ENCODE measurements at places on chromosomes 5 and 9. TPM values are rescaled to one million over a fixed set of nuclear protein-coding genes. Genes with fewer than 3 reads are reported as not detected.

The C5orf46 gene
- polyA plus RNA-seq, result 7.9 TPM

DNA sequence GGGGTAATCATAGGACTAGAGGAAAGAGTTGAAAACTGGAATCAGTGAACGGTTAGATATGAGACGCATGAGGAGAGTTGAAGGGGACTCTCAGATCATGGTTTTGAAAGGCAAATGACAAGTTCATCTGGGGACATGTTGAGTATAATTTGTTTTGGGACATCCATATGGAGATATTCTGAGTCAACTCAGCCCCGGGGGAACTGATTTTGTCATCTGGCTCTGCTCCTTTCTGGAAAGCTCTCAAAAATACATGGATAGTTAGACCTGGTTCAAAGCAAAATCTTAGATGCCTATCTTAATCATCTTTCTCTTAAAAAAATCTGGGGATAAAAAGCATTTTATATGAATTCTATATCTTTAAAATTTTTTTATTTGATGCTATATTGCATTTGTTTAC, 161.2 kb downstream of the SNX18 start:
- no peak for DNase-seq

GRCh38 chr5:2110137-2110933, 227.6 kb upstream of the IRX4 start:
- DNase-seq, result no peak

The ROR2 gene
- 0.23 TPM for polyA plus RNA-seq

DNA sequence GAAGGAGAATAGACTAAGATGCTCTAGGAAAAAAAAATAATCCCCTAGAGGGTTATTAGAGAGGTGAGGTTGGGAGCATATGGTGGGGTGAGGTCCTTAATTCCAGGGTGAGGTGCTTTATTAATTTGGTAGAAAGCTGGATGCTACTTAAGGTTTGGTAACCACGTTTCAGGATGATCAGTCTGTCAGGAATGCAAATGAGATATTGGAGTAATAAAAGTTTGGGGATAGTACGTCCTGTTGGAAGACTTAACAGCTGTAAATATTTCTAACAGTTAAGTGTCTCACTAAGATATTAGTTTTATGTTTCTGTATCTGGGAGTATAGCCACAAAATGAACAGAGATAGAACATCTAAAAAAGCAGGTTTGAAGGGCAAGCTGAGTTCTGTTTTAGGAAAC, 578.9 kb downstream of the CETN3 start:
- no peak for DNase-seq

The DPH7 gene
- 13.1 TPM for polyA plus RNA-seq

The EPB41L4A gene
- 6.4 TPM for polyA plus RNA-seq

DNA sequence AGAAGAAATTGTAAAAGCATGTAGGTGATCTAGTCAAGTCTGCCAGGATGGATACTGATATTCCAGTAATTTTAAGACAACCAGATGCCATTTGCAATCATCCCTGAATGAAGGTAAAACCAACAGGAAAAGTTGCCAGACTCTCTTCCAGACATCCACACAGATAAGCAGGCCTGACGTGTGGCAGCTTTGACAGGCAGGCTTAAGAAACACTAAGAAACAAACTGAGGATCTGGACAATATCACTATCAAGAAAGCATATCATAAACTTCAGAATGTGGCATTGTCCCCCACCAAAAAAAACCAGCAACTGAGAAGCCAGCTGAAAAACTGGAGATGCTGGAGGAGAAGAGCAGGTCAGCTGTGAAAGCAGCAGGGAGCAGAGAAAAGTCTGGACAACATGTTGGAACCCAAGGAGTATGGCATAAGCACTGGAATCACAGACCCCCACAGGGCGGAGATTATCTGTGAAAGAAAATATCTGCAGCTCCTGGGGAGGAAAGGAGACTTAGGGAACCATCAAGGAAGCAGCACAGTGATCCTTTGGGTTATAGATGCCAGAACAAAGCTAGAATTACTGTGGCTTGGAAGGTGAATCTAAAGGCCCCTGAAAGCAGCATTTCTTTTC, 307.0 kb downstream of the CWC27 start:
- no peak for DNase-seq

The NKD2 gene
- polyA plus RNA-seq, result 6.6 TPM

DNA sequence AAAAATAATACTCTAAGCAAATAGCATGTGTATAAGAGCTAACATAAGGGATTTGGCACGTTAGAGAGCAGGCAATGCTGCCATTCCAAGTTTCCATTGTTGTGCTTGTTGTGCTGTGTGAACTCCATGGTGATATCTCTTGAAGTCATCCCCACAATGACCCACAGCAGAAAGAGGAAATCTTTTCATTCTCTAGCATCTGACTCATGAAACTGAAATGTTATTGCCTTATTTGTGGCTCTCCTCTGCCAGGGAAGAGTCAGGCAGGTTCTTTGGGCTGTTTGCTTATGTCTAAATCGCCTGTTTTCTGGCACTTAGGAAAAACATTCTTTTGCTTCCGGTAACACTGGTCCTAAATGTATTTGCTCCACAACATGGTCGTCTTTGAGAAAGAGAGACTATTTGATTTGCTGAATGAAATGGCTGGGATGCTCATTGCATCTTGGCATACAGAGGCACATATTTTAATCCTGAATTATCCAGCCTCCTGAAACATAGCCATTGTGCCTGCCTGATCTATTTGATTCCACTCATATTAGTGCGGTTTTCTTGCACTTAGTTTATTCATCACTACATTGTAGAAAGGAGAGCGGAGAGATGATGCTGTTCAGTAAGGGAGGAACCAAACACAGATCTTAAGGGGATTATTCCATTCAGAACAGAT, 188.8 kb downstream of the CSNK1G3 start:
- no peak for DNase-seq

- no peak for DNase-seq
Observed at GRCh38 chr5:140587495-140587894, 22.9 kb downstream of the SLC35A4 start.

The OLFM1 gene
- 8.2 TPM for polyA plus RNA-seq

The HAVCR1 gene
- not detected for polyA plus RNA-seq

DNA sequence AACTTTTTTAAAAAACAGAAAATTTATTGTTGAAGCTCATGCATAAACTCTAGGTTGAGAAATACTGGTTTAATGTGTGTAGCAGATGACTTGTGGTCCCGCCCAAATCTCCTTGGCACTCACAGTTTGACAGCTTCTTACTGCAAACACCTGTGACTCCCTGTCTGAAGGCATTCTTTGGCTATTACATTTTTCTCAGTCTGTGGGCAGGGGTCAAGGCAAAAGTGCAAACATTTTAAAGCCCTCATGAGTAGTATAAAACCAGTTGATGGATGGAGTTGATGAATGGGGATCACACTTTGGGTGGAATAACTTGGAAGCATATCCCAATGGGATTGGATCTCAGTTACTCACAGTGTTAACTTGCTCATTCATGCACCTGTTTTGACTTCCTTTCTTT, 1007.0 kb upstream of the NUDT12 start:
- DNase-seq, result no peak

DNA sequence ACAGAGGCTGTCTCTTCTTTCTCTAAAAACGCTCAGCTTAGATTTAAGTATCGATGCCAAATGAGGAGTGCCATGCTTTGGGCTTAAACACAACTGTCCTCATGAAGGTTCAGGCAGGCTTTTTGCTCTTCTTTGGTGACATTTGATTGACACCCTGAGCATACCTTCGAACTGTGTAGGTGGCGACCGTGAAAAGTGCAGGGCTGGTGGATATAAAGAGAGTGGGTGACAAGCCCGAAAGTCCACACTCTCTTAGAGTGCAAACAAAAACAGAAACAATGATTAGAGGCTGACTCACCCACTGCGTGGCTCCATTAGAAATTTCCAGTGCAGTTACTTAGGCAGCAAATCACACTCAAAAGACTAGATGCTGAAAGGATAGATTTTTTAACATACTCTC, 141.7 kb downstream of the SYK start:
- no peak for DNase-seq

DNA sequence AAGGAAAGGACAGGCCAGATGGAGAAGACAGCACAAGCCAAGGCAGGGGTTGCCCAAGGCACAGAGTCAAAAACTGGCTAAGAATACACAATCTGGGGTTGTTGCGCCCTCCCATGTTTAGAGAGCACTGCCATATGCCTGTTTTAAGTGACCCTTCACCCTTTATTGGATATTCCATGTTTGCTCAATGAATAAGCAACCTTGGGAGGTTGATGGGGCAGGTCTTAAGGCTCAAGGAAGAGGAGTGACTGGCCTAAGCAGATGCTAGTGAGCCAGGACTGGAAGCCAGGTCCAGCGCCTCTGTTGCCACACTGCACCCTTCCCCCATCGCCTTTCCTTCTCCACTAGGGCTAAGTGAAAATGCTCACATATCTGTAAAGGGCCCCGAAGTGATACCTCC, 6.7 kb downstream of the TXN start:
- DNase-seq, result no peak

DNA sequence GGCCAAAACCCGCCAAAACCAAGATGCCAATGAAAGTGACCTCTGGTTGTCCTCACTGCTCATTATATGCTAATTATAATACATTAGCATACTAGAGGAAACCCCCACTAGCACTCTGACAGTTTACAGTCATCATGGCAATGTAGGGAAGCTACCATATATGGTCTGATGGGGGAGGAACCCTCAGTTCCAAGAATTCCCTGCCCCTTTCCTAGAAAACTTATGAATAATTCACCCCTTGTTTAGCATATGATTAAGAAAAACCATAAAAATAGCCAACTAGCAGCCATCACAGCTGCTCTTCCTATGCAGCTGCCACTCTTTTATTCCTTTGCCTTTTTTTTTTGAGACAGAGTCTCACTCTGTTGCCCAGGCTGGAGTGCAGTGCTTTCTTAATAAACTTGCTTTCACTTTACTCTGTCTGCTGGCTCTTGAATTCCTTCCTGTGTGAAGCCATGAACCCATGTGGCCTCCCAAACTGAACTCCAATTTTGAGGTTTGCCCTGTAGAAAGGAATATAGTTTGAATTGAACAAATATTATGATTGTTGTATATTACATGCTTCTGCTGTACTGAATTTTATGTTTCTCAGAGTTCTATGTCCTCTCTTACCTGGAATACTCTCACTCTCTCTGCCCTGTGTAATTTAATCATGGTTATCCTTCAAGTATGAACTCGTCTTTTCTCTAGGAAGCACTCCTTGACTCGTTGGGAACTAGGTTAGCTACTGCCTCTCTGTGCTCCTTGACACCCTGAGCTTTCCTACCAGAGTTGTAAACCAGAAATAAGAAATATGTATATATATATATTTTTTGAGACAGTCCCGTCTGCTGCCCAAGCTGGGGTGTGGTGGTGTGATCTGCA, 59.8 kb downstream of the KIAA1958 start:
- no peak for DNase-seq

The FIBCD1 gene
- polyA plus RNA-seq, result 2.9 TPM

GRCh38 chr5:34496260-34496691, 159.9 kb upstream of the RAI14 start:
- no peak for DNase-seq

The NR2F1-AS1 gene
- 0.24 TPM for polyA plus RNA-seq

The ORM2 gene
- not detected for polyA plus RNA-seq

- peak; percentile 61 for DNase-seq
Observed at GRCh38 chr9:103037508-103038477, 42.7 kb downstream of the CYLC2 start.

The FOXD4L3 gene
- polyA plus RNA-seq, result not detected

- DNase-seq, result no peak
Observed at GRCh38 chr9:115642285-115642684, 511.3 kb upstream of the PAPPA start.

GRCh38 chr9:36966371-36967097, 67.5 kb downstream of the PAX5 start:
- no peak for DNase-seq

The LCN6 gene
- 46.1 TPM for polyA plus RNA-seq

The SPATA31D4 gene
- polyA plus RNA-seq, result not detected

DNA sequence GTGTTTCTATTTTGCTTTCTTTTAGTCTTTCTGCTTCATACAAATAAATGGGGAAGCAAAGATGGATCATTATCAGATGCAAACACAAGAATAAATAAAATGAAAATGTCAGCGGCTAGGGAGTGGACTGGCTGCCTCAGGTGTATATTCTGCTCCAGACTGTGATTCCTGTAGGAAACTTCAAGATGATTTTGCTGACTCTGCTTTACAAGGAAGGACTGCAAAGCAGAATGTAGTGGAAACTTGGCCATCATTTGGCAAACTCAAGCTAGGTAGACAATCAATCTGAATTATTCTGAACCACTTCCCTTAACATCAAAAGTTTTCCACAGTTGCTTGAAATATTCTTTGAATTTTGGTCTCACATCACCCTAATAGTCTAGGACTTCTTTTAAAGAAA, 38.1 kb upstream of the NREP start:
- DNase-seq, result no peak

- DNase-seq, result no peak
Observed at GRCh38 chr9:92762781-92763708, 1.6 kb downstream of the BICD2 start.

DNA sequence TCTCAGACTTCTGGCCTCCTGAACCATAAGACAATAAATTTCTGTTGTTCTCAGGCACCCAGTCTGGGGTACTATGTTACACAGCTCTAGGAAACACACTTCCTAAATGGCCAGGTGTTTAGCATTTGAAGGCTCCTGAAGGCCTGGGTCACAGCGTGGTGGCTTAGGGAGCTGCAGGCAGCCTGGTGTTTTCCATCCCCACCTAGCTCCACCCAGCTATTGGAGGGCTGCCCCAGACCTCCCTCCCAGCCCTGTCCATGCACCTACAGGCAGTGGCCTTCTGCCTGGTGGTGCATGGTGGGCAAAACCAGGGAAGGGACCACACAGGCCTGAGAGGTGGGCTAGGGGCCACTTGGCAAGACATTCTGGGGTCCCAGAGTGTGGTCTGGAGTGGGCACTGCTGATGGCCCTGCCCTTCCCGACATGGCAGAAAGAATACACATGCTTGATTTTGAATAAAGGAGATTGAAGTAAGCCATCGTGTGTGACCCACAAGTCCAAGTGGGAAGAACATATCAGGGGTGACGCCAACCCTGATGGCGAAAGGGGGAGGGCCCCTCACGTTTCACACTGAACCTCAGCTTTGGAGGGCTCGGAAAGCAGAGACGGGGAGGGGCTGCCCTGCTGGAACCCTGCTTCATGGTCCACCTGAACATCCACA, 1.3 kb upstream of the SUSD3 start:
- no peak for DNase-seq

The IRX1 gene
- 0.55 TPM for polyA plus RNA-seq

The INSL6 gene
- not detected for polyA plus RNA-seq

The NMUR2 gene
- polyA plus RNA-seq, result not detected

The SLC2A8 gene
- polyA plus RNA-seq, result 22.1 TPM

The IL13 gene
- not detected for polyA plus RNA-seq

The OSMR gene
- 14.2 TPM for polyA plus RNA-seq

DNA sequence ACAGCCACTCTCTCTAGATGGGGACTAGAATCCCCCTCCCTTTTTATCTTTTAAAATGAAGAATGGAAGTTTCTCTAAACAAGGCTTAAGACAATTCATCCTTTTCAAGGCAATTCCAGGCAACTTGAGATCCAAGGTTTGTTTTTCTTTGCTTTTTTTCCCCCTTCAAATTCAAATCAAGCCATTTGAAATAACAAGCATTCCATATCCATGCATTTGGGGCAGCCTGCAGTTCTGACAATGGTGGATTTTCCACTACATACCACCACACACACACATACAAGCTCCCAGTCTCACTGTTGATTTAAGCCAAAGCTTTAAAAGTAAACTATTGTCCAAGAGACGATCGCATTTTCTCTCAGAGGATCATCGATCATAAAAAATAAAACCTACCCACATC, 424 bp downstream of the INSYN2B start:
- no peak for DNase-seq

GRCh38 chr9:107148216-107148615, 134.9 kb upstream of the RAD23B start:
- DNase-seq, result no peak
